A172 (cell line): ENCODE measurements at places on chromosomes 1 and 21.

- DNase-seq, result no peak
Observed at GRCh38 chr1:18630511-18631495, at the start of gene PAX7. TSS of gene PAX7 (plus strand) at chr1:18630846. CDS start at chr1:18631604, 758 bp downstream.

- peak; percentile 23 for DNase-seq
Observed at GRCh38 chr21:35922618-35923017, 137.7 kb downstream of the SETD4 start.

DNA sequence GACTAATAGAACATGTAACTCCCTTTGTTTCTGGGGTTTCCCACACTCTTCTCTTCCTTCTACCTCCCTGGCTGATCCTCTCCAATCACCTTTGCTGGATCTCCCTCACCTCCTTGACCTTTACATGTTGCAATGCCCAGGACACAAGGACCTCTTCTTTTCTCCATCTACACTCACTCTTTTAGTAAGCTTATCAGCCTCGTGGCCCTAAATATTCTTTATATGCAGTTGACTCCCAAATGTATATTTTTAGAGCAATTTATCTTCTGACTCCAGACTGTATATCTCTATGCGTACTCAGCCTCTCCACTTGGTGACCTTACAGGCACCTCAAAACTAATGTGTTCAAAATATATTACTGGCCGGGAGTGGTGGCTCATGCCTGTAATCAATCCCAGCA is 18.4 kb upstream of the CLSPN start:
- DNase-seq, result no peak

DNA sequence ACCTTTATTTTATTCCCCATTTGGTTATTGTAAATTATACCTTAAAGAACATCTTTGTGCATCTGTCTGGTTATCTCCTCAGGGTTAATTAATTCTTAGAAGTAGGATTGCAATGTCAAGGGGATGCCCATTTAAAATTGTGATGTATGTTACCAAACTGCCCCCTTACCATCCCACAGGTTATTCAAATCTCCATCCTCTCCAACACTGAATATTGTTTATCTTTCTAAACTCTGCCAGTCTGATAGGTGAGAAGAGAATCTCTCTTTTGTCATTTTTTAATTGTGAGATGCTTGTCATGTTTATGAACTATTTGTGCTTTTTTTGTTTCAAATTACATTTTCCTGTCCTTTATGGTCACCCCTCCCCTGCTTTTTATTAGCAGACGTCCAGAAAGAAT is 55.8 kb downstream of the VWA5B1 start:
- no peak for DNase-seq

DNA sequence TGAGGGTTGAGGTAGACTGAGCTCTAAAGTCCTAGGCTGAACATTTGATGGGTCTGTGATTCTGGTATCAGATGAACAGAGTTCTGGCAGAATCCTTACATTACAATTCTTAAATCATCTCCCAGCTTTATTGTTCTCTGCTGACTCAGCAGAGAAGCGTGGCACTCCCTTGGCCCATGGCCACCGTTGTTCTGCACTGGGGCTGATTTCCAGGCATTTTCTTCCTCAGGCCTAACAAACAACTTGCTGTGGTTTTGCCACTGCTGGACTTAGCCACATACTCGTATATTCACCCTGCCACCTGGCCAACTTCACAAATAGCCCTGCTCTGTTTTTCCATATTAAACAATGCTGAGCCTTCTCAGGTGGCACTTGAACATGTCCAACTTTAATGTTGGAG is 223.2 kb downstream of the TNR start:
- no peak for DNase-seq

DNA sequence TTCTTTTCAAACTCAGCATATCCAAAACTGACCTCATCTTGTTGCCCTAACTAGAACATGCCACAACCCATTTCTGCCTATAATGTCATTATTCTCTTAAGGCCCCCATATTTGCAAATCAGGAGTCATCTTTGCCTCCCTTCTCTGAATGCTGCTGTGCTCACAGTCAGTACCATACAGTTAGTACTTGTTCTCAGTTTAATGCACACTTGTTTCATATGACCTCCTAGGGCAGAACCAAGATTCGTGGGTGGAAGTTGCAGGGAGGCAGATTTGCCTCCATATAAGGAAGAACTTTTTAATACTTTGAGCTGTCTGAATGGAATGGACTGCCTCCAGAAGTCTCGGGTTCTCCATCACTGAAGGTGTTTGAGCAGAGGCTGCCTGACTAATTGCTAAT is 9.2 kb downstream of the CAP1 start:
- no peak for DNase-seq

- peak; percentile 62 for DNase-seq
Observed at GRCh38 chr1:26278724-26279455, 996 bp upstream of the SH3BGRL3 start.

DNA sequence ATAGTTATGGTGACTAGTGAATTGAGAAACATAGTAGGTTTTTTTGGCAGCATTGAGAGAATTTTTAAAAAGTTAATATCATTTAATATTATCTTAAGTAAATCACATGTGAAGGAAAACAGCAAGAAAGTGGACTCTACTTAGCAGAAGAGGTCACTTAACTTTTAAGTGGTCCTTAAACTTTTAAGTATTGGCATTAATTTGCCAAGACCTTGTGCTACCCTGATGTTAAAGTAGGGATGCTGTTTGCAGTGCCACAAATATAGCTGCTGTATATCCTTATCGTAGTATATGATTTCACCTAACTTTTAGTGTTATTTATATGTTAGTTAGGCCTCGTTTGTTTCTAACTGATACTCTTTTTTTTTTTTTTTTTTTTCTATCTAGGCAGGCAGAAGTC is 40.2 kb downstream of the SMG7 start:
- no peak for DNase-seq

GRCh38 chr1:110119843-110120242 is 7.6 kb downstream of the UBL4B start:
- no peak for DNase-seq

DNA sequence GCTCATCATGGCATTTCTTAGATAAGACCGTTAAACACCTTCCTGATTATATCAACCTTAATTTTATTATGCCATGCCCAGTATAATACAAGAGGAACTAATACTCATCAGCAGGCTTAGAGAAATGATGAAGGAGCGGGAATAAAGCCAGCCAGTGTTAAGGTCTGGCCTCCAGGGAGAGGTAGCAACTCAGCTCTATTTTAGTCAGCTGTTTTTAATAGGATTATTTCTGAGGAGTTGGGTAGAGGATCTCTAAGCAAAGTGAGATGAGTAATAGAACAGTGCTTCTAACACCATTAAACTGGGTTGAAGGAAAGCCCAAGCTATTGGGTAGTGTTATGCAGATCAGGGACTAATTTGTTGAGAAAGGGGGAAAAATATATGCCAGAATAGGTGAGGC is 921.5 kb downstream of the TTLL7 start:
- no peak for DNase-seq

DNA sequence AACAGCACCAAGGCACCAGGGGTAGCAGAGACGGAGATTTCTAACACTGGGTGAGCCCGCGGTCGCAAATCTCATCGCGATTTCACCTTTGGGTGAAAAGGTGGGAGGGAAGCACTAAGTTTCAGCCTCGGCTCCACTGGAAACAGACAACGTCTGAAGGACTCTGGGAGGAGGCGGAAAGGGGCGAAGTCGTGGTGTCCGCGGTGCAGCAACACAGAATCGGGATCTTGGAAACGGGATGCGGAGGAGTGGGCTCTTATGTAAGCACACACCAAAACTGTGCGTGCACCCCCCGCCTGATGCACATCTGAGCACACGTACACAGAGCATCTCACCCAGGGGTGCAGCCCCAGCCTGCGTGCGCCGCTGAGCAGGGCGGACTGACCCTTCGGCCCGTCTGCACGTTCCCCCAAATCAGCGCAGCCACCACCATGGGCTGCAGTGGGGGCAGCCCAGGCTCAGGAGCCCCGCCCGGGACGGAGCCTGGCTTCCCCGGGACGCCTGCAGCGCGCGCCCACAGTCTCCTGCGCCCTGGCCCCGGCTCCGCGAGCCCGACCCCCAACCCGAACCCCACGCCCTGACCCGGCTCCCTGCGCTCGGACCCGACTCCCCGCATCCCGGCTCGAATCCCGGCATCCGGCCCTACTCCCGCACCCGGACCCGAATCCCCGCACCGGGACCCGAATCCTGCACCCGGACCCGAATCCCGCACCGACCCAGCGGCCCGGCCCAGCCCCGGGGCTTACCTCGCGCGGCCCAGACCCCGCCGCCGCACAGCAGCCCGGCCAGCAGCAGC is 670 bp downstream of the CLSTN1 start:
- DNase-seq, result no peak

DNA sequence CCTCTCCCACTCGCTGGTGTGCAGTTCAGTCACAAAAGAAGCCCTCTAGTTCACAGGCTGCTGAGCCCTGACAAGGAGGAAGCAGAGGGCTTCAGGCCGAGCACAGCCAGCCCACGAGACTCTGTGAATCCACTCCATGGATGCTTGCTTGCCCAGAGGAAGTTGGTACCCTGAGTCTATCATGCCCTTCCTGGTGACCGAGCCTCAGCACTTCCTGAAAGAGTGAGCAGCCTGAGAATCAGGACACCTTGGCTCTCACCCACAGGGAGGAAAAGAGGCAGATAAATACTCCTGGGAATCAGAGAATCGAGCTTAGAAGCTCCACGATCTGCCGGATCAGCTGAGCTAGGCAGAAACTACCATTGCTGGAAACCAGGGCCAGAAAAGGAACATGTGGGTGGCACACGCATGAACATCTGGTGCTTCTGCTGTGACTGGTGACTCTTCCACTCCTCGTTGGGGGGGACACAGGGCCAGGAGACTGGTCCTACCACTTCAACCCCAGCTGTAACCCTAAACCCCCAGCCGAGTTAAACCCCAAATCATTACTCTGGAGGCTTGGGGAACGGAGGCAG is 376.3 kb upstream of the CAMK1G start:
- no peak for DNase-seq

DNA sequence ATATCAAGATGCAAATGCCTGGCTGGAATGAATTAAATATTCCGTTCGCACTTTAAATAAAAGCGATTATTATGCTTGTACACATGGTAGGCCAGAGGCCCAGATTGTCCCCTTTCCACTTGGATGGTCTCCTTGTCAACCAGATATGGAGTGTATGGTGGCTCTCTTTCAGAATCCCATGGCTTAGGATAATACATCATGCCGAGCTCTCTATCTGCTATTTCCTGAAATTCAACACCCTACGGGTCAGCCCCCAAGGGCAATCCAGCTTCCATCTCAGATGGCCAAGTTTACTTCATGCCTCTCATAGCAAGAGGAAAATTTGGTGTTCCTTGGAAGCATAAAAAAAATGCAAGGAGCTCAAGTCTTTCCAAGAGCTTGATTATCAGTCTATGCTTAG is 25.4 kb upstream of the FMO1 start:
- no peak for DNase-seq

- peak; percentile 60 for DNase-seq
Observed at GRCh38 chr1:185813401-185813979, 79.3 kb downstream of the HMCN1 start.

DNA sequence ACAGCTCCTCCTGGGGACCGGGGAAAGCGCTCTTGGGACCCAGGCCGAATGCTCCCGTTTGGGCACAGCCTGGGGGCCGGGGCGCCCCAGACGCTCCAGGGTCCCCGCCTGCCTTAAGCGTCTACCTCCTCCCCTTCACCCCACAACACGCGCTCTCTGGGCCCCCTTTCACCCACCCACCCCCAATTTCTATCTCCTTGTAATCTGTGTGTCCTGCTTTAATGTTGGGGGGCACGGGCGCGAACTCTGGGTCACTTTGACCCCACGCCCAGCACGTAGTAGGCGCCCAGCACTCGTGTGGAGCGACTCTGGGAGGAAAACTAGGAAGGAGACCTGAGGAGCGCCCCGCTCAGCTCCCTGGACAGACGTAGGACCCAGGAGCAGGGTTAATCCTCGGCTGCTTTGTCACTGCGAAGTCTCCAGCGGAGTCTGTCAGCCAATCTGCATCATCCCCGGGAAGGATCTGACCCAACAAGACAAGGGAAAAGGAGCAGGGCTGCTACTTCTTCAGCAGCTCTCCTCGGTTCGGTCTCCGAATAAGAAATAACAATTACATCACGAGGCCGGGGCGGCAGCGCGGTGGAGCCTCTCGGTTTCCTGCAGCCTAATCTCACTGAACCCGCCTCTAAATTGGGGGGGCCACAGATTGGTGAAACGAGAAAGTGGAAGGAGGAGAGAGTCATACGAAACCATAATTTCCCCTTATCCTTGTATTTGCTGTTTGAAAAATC is 757 bp upstream of the NRIP1 start:
- peak; percentile 41 for DNase-seq

- no peak for DNase-seq
Observed at GRCh38 chr1:183143576-183144315, 42.3 kb upstream of the LAMC2 start.

- DNase-seq, result no peak
Observed at GRCh38 chr21:31592963-31593560, 66.4 kb upstream of the SOD1 start.

- DNase-seq, result no peak
Observed at GRCh38 chr21:44949161-44949778, 9.4 kb downstream of the SLX9 start.

DNA sequence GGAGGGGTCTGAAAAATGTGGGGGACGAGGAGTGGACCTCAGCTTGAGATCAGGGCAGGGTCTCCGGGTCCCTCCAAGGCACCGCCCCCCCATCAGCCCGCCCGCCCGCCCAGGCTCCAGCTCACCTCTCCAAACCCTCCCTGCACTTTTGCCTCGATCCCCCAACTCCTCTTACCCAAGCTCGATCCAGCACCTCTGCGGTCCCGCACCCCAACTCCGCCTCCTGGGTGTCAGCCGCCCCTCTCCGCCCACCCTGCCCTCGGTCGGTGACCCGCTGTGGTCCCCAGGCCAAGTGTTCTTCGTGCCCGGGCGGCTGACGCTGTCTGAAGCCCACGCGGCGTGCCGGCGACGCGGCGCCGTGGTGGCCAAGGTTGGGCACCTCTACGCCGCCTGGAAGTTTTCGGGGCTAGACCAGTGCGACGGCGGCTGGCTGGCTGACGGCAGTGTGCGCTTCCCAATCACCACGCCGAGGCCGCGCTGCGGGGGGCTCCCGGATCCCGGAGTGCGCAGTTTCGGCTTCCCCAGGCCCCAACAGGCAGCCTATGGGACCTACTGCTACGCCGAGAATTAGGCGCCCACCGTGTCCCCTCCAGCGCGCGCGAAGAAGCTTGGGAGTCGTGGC is 5.7 kb downstream of the HAPLN2 start:
- no peak for DNase-seq

DNA sequence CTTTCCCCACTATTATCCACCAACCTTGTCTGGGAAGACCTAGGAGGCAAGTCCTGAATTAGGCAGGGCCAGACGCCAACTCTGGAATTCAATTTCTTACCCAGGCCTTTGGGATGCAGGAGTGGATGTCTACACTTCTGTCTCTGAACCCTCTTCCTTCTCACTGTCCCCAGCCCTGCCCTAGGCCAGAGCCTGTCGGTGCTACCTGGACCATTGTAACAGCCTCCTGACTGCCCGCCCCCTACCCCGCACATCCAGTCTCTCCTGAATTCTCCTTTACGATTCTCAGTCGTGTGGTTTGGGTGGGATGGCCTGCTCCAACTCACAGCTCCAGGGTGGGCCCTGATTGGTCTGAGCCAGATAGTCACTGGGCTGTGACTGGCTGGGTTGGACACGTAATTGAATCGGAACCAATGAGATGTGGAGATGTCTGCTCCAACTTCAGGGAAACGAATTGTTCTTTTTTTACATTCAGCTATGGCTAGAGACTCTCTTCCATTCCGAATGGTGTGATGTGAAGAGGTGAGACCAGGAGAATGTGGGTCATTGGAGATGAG is 304.6 kb downstream of the PTPRU start:
- DNase-seq, result no peak
